Calu3 (cell line): ENCODE measurements at places on chromosomes 4 and X. TPM values are rescaled to one million over a fixed set of nuclear protein-coding genes. Genes with fewer than 3 reads are reported as not detected.
A peak's percentile ranks its signal among the peaks of the same experiment; 100 is the strongest.

DNA sequence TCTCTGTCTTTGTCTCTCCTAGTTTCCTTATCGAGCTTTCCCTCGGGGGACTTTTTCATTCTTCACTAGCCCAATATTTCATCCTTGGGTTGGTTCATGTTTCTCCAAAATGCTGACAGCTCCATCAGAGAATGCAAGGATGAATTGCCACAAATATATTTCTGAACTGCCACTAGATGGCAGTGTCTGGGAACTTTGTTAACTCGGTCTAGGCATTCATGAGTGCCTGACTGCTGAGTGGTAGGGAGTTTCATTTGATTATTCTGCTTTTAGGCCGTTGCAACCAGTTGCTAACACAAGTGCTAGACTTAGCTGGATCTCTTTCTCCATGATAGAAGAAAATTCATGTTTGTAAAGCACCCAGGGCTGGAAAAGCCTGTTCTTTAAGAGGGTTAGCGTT, 73.5 kb upstream of the RAP2C start:
- peak; percentile 22 for DNase-seq

- no peak for DNase-seq
Measured at GRCh38 chrX:134749706-134750445, 91.6 kb upstream of the PLAC1 start.

DNA sequence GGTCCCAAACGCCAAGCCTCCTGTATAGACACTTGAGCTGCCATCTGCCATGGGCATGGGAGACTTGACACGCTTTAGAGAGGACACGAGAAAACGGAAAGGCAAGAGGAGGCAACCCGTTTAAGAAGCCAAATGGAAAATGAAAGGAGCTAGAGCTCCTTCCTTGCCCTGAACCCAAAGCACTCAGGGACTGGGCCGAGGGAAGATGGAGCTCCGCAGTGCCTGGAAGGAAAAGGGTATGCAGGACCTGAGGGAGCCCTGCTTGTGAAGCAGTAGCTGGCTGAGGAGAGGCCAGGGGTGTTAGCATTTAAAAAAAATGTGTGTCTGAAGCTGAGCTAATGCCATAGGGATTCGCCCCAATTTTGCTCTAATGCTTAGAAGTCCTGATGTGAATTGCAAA, 15.1 kb downstream of the MCF2 start:
- no peak for DNase-seq

DNA sequence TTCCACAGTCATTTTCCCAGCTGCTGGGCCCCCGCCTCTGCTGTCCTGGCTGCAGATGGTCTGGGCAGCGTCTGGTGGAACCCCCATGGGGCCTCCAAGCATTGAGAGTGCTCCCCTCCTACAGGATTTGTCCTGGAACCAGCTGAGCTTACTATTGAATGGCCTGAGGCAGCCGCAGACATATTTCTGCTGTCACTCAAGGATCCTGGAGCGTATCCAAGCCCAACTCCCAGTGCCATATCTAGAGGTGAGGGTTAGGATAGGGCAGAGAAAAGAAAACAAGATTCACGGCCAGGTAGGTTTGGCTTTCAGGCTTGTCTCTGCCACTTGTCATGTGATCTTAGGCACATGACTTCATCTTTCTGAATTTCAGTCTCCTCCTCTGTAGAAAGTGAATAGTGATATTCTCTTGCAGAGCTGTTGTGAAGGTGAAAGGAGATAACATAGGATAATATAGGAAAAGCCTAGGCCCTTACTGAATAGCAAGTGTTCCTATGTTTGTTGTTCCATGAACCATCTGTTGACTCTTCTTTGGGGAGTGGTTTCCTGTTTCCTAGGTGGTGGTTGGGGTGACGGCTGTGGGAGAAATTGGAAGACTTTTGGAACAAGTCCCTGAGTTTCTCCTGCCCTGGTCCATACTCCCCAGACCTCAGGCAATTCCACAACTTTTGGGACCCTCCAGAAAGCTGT, 52.3 kb downstream of the SEPSECS start:
- DNase-seq, result no peak

The HSFX3 gene
- not detected in 2 replicates for total RNA-seq

- no peak for DNase-seq
Measured at GRCh38 chr4:111788099-111788498, 357.2 kb upstream of the FAM241A start.

DNA sequence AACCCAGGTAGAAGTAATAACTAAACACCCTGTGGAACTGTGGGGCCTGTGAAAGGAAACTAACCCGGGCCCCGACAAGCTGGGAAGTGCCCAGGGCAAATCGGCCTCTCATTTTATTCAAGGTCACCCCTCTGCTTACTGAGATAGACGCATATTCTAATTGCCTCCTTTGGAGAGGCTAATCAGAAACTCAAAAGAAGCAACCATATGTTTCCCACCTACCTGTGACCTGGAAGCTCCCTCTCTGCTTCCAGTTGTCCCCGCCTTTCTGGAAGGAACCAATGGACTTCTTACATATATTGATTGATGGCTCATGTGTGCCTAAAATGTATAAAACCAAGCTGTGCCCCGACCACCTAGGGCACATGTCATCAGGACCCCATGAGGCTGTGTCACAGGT, 23.1 kb upstream of the DHRSX start:
- DNase-seq, result no peak

The GCNA gene
- 8.1 and 10.2 TPM in 2 replicates for total RNA-seq
